Activated CD8-positive, alpha-beta memory T cell treated with anti-CD3 and anti-CD28 coated beads for 1 hour (primary cell): ENCODE measurements at places on chromosomes 11 and 22.

DNA sequence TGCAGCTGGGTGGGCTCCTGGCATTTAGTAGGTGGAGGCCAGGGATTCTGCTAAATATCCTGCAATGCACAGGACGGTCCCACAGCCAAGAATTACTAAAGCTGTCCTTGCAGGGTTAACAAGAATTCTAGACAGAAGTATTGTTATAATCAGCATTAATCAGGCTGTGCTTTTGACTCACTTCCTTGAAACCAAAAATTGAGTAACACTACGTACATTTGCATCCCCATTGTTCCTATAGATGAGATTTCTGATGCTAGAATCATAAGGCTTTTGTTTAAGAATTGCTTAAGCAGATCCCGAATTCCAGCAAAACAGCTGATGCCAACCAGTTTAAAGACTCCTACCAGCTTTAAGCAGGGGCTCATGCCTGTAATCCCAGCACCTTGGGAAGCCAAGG, 11.4 kb downstream of the SLC6A5 start:
- DNase-seq: no peak

GRCh38 chr11:14634813-14635212, 8.8 kb upstream of the PDE3B start:
- no peak for DNase-seq

DNA sequence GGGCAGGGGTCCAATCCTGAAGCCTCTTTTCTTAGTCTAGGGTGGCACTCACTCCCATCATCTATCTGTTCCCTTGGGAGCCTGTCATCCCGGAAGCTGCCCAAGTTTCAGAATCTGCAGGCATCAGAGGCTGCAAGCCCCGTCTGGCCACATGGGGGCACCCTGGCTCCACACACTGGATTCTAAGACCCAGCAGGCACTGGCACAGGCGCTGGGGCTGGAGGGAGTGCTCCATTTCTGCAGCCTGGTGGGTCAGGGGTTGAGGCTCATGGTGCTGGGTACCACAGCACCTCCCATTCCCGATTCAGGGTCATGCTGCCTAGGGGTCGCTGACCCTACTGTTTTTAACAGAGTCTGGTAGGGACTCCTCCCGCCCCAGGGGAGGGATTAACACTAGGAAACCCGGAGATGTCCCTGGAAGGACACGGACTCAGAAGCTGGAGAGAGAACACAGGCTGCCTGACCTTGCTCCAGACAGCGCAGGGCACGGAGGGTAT, 243.9 kb upstream of the SYN3 start:
- peak; percentile 6 for DNase-seq

GRCh38 chr11:122746050-122746478, 90.5 kb downstream of the UBASH3B start:
- no peak for DNase-seq

DNA sequence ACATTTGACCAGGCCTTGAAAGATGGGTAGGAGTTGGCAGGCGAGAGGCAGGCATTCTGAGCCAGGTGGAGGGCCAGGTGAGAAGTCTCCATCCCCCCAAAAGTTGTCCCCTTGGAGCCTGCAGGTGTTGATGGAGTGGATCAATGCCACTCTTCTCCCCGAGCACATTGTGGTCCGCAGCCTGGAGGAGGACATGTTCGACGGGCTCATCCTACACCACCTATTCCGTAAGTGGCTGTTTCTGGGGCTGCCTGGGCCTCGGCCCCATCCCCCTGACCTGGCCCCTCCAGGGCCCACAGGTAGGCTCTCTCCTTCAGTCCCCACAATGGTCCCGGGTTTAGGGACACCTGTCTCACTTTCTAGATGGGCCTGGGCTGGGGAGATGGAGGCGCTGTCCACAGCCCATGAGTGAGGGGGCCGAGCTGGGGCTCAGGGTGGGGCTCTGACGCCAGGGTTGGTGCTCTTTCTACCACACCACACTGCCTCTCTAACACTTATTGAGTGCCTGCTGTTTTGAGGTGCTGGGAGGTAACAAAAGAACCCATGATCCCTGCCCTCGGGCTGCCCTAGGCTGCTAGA, 7.0 kb downstream of the PARVG start:
- no peak for DNase-seq

GRCh38 chr11:32420937-32421901, 14.1 kb downstream of the WT1 start:
- DNase-seq: no peak

- DNase-seq: no peak
These were observed 69.8 kb downstream of the RNF169 start for GRCh38 chr11:74818283-74818946.

GRCh38 chr11:112831041-112831440, 130.2 kb upstream of the NCAM1 start:
- DNase-seq: no peak

GRCh38 chr11:108609682-108610081, 16.1 kb upstream of the EXPH5 start:
- DNase-seq: no peak

- no peak for DNase-seq
These were observed 25.6 kb downstream of the PGA5 start for GRCh38 chr11:61266602-61267001.

GRCh38 chr22:50183141-50183971, 2.4 kb upstream of the TRABD start:
- no peak for DNase-seq

DNA sequence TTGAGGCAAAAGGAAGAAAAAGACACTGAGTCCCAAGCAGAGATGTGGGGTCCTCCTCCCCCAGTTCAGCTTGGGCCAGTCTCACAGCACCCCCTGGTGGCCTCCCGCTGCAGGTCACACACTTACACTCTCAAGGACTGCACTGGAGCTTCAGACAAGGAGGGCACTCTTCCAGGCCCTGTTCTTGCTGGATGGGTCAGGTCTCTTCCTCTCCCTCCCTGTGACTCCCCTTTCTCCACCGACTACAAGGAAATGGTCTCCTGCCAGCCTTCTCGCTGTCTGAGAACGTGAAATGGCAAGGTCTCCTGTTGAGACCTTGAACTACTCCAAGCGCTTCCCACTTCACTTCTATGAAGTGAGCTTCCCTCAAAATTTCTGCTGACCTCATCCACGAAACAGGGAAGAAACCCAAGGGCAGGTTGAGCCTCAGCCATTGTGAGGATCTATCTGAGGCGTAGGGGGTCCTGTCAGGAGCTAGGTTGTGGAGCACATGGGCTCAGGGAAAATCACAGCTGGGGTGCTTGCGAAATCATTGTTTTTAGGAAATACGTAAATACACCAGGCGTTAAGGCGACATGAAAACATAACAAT, 11.2 kb upstream of the IGLL1 start:
- DNase-seq: peak; percentile 39

DNA sequence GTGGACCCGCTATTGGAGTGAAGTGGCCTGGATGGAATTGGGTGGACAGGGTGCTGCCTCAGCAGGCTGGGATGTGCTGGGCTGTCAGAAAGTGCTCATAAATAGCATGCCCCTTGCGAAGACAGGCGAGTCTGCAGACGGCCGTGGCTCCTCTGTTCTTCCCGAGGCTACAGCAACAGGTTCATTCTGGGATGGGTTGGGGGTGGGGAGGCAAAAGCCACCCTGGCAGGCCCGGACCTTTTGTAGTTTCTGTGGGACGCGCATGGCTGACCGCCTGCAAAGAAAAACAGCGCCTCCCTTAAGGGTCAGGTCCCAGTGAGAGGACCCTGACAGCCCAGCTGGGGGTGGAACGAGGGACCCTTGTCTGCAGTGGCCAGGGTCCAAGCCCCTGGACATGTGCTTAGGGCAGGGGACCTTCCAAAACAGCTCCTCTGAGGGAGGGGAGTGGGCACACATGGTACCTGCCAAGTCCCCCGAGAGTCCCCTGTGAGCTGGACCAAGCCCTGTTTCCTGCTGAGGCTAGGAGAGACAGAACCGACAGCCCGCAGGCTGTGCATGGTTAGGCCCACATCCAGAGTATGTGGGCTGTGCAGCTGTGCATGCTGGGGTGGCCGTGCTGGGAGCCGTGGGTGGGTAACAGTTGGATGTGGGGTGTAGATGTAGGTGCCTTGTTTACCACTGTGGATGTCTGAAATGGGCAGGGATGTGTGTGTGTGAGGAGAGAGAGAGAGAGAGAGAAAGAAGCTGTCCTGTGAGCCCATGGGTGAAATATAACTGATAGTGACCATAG, at the start of gene CRYBB3:
CRYBB3 (plus strand) TSS at position 128 of the 790 bp plus-strand sequence. CDS start 1,539 bp downstream, outside the sequence.
- no peak for DNase-seq

DNA sequence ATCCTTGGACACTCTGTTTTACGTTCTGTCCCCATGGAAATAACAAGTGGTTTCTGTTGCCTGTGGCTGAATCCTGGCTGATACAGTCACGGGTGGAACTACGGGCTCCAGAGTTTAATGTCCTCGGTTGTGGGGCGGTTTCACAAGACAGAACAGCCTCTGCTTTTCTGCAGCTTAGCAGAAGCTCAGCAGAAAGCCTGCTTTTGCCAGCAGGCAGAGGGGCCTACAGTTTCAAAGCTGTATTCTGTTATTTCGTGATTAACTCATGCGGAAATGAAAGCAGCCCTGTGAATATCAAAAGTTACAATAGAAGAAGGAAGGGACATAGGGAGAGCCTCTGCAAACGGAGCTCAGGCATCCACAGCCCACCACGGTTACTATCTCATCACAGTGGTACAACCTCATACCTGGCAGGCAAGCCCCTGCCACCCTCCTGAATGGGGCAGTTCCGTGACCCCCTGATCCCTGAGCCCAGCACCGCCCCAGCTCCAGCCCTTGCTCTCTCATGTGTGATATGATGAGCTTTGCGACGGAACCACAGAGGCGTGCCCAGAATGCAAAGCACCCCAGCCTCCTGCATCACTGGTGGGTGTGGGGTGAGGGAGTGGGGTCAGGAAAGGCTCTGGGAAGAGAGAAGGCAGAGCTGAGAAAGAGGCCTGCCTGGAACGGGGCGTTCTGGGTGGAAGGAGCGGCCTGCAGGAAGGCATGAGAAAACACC, 360.6 kb downstream of the BRD1 start:
- no peak for DNase-seq

GRCh38 chr22:32216911-32217310, 12.0 kb upstream of the RFPL2 start:
- no peak for DNase-seq

DNA sequence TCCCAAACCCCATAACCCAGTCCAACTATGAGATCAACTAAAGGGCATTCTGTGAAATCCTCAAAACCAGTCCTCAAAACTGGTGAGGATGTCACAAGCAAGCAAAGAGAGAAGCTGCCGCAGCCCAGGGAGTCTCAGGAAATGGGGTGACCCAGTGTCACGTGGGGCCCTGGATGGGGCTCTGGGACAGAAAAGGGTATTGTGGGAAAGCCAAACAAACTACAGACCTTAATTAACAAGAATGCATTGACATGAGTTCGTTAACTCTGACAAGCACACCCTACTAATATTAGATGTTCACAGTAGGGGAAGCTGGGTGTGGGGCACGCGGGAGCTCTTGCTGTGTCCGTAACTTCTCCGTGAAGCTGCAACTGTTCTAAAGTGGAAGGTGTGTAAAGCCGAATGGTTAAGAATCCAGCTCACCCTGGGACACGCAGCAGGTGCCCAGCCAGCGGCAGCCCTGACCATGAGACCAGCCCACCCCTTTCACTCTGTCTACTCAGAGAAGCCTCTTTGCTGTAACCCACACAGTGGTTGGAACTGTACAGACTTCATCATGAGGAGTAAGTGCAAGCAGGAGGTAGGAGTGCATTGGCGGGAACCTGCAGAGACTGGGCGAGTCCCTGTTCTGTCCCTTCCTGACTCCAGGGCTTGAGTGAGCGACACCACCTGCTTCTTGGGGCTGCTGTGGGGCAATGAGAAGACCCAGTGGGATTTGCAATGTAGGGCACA, 17.9 kb downstream of the LINC01488 start:
- DNase-seq: no peak

GRCh38 chr22:41043722-41044121, 48.7 kb upstream of the EP300 start:
- no peak for DNase-seq

GRCh38 chr22:50015451-50016307, 3.1 kb upstream of the IL17REL start:
- DNase-seq: no peak

DNA sequence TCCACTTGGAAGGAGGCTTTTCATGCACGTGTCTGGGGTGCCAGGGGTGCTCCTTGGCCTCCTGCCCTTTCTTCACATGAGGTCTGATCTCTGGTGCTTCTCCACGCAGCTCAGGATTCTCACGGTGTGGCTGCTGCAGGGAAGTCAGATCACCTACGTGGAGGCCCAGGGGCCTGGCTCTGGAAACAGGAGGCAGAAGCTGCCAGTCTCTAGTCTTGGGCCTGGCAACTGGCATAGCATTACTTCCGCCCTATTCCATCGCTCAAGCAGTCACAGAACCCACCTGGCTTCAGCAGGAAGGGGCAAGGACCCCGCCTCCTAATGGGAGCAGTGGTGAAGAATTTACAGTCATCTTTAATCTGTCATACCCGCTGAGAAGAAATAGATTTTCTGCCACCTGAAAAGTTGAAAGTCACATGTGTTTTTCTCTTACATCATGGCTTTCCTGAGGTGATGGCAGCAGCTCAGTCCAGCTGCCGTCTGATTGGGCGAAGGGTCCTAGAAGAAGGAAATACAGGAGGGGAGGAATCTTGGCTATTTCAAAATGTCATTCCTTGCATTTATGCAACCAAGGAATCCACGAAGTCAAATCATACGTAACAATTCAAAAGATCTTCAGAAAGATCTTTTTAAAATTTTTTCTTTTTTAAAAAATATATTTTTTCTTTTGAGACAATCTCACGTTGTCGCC, 50.1 kb upstream of the DKK3 start:
- no peak for DNase-seq

GRCh38 chr11:91790346-91791170, 434.1 kb upstream of the FAT3 start:
- DNase-seq: no peak

- DNase-seq: no peak
These were observed 18.7 kb downstream of the TRIM44 start for GRCh38 chr11:35681163-35681767.

- DNase-seq: no peak
These were observed 452.7 kb upstream of the FAT3 start for GRCh38 chr11:91771961-91772360.

GRCh38 chr11:67055812-67056211, 835 bp upstream of the RHOD start:
- no peak for DNase-seq

DNA sequence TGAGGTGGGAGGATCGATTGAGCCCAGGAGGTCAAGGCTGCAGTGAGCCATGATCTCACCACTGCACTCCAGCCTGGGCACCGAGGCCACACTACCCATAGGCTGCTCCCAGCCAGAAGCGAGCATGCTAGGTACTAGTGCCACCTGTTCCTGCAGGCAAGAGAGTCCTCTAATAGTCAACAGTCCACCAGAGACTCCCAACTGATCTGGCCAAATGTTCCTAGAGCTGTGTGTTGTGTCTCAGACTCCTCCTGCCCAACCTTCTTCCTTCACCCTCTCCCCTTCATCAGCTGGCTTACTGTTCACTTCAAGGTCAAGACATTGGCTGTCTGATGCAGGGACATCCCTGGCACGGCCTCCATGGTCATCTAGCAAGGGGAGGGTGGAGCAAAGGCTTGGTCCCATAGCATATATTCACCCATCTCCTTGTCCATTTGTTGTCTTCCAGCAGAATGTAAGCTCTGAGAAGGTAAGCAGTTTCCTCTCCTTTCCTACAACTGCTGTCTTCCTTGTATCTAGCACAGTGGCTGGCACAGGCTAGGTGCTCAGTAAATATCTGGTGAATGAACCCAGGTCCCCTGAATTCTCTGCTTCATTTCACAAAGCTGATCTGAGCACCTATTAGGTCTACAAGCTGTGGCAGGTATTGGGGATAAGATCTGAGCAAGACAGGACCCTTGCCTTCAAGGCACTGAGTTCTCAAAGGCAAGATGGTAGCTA, 126.2 kb upstream of the SERPIND1 start:
- DNase-seq: no peak

- DNase-seq: no peak
These were observed 8.2 kb upstream of the OR2D2 start for GRCh38 chr11:6900327-6900999.
